Aortic smooth muscle cell (primary cell): ENCODE measurements at places on chromosomes 7 and 10. TPM values are rescaled to one million over a fixed set of nuclear protein-coding genes. Genes with fewer than 3 reads are reported as not detected.

TCAF2 gene
- total RNA-seq, result 1.1 and 1.7 TPM in 2 replicates

NET1 gene
- total RNA-seq, result 26.0 and 61.0 TPM in 2 replicates

PLAC9 gene
- total RNA-seq, result 69.5 and 73.6 TPM in 2 replicates

HABP2 gene
- total RNA-seq, result not detected in 2 replicates

SHH gene
- 0.06 and 0.13 TPM in 2 replicates for total RNA-seq

DNAH11 gene
- total RNA-seq, result 0.40 and 0.68 TPM in 2 replicates

IDI2 gene
- not detected in 2 replicates for total RNA-seq

HOXA11 gene
- total RNA-seq, result not detected in 2 replicates

ABCB4 gene
- 1.3 and 3.9 TPM in 2 replicates for total RNA-seq

SLC13A1 gene
- total RNA-seq, result not detected in 2 replicates

PILRA gene
- 0.62 TPM in 1 of 2 replicates, not detected in the other for total RNA-seq

C10orf62 gene
- 0.12 and 0.13 TPM in 2 replicates for total RNA-seq

PRSS37 gene
- total RNA-seq, result not detected in 2 replicates

PODXL gene
- total RNA-seq, result 5.2 and 11.7 TPM in 2 replicates

NUP205 gene
- 33.8 and 39.2 TPM in 2 replicates for total RNA-seq

DOCK4 gene
- 46.6 and 55.2 TPM in 2 replicates for total RNA-seq

IQUB gene
- 0.53 and 0.75 TPM in 2 replicates for total RNA-seq

BRAF gene
- 16.0 and 21.9 TPM in 2 replicates for total RNA-seq

CDC14C gene
- total RNA-seq, result not detected in 2 replicates

HTR5A gene
- not detected in 2 replicates for total RNA-seq
